ENCODE measurements at places on chromosomes 4 and X. TPM values are rescaled to one million over a fixed set of nuclear protein-coding genes. Genes with fewer than 3 reads are reported as not detected.

The EXOC1 gene
- total RNA-seq = 52.0 TPM

GRCh38 chr4:94342694-94343093 is at the start of gene HPGDS:
Gene HPGDS (minus strand): TSS chr4:94342836. CDS start chr4:94334629, 8,207 bp downstream.
- no peak within 1 kb of the TSS for H3K27ac ChIP-seq
- H3K36me3 ChIP-seq = no peaks in the 10 kb centered on the region
- no peaks in the 10 kb centered on the region for H3K4me1 ChIP-seq
- no peak for DNase-seq

The TRIM61 gene
- total RNA-seq = not detected

GRCh38 chr4:146443525-146443924 is 78.2 kb downstream of the SLC10A7 start:
- H3K4me3 ChIP-seq = no peak overlapping the region
- H3K27ac ChIP-seq = no peak overlapping the region
- no peak for DNase-seq

- peaks cover 11% of the 10 kb centered on the region for H3K4me1 ChIP-seq
- no peak overlapping the region for H3K27ac ChIP-seq
- no peaks in the 10 kb centered on the region for H3K27me3 ChIP-seq
These were observed 193.2 kb downstream of the COMMD8 start for GRCh38 chr4:47270201-47270888.

DNA sequence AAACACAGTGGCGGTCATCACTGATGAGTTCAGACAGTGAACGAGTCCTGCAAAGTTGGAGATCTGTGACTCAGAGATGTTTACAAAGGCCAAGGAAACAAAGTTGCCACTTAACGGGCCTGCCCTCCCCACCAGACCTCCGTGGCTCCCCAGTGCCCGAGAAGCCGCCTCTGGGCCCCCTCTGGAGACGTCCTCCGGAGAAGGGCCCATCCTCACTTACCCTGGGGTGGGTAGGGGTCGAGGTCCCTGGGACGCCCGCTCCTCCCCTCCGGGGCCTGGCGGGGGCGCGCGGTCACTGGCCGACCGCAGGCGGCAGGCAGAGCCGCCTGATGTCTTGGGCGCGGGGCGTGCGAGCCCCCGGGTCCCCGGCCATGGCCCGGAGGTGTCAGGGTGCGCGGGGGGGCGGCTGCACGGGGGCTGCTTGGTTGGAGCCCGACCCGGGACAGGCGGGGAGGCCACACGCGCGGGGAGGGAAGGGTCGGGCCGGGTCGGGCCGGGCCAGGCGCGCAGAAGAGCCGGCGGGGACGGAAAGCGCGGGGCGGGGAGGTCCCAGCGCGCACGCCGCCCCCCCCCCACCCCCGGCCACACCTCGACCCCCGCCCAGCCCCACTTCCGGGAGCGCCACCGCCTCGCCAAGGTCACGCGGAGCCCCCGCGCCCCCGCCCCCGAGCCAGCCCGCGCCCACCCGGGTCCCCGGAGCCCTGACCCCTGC is 529 bp downstream of the DHRSX start:
- H3K4me3 ChIP-seq = peak overlapping the region; percentile 96
- no peaks in the 10 kb centered on the region for H3K36me3 ChIP-seq
- no peaks in the 10 kb centered on the region for H3K27me3 ChIP-seq
- peak overlapping the region; percentile 31 for H3K27ac ChIP-seq
- peaks cover 28% of the 10 kb centered on the region for H3K4me1 ChIP-seq

- DNase-seq = peak; percentile 56
- no peak overlapping the region for H3K27ac ChIP-seq
- H3K27me3 ChIP-seq = no peaks in the 10 kb centered on the region
These were observed 67.1 kb downstream of the PPP2R2C start for GRCh38 chr4:6405397-6405706.

The CCDC110 gene
- total RNA-seq = 2.0 TPM

DNA sequence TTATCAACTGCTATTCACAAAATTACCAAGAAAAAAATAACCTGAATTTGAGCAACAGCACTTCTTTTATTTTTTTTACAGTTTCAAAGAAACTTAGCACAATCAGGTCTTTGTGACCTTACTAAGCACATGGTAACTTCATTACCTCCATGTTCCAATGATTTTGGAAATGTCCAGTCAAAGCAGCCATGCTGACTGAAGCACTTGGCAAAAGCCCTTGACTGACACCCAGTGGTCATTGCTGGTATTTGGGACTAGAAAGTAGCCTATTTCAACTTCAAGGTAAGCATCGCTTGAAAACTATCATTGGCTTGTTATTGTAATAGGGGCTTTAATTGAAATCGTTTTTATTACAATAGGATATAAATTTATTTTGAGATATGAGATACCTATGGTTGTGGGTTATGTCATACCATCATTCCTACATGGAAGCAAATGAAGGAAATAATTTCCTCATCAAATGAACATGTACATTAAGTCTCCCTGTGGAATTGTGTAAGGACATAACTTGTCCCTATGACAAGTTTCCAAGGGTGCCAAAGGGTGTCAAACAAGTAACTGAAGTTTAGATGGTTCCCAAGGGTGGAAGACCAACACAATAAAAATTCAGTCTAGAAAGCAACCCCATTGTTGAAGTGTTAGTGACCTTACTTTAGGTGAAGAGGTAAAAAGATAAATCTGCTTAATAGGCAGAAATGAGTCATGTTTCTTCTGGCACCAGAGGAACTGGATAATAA is 15.2 kb upstream of the ANXA10 start:
- no peaks in the 10 kb centered on the region for H3K27me3 ChIP-seq
- no peak overlapping the region for H3K27ac ChIP-seq
- no peaks in the 10 kb centered on the region for H3K36me3 ChIP-seq
- DNase-seq = peak; percentile 75

- no peaks in the 10 kb centered on the region for H3K27me3 ChIP-seq
- no peak overlapping the region for H3K27ac ChIP-seq
- H3K36me3 ChIP-seq = no peaks in the 10 kb centered on the region
- no peak for DNase-seq
- no peaks in the 10 kb centered on the region for H3K4me1 ChIP-seq
These were observed 107.0 kb downstream of the OR13H1 start for GRCh38 chrX:131650637-131651410.

DNA sequence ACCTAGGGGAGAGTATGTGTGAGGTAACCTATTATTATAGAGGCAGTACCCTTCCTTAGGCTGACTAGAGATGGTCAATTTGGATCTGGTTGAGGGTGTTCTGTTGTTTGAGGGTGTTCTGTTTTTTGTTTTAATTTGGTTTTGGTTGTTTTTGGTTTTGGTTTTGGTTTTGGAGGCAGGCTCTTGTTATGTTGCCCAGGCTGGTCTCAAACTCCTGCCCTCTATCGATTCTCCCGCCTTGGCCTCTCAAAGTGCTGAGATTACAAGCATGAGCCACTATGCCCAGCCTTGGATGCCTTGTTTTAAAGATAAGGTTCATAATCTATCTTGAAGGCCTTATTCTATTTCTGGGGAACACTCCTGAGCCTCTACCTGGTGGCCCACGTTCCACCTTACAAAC is 912 bp downstream of the CXorf65 start:
- H3K36me3 ChIP-seq = no peaks in the 10 kb centered on the region
- H3K27me3 ChIP-seq = peaks cover 4% of the 10 kb centered on the region
- no peak overlapping the region for H3K4me3 ChIP-seq
- no peak overlapping the region for H3K27ac ChIP-seq
- H3K4me1 ChIP-seq = peaks cover 16% of the 10 kb centered on the region
- DNase-seq = no peak

The VCX gene
- not detected for total RNA-seq

The RHOXF1 gene
- not detected for total RNA-seq

DNA sequence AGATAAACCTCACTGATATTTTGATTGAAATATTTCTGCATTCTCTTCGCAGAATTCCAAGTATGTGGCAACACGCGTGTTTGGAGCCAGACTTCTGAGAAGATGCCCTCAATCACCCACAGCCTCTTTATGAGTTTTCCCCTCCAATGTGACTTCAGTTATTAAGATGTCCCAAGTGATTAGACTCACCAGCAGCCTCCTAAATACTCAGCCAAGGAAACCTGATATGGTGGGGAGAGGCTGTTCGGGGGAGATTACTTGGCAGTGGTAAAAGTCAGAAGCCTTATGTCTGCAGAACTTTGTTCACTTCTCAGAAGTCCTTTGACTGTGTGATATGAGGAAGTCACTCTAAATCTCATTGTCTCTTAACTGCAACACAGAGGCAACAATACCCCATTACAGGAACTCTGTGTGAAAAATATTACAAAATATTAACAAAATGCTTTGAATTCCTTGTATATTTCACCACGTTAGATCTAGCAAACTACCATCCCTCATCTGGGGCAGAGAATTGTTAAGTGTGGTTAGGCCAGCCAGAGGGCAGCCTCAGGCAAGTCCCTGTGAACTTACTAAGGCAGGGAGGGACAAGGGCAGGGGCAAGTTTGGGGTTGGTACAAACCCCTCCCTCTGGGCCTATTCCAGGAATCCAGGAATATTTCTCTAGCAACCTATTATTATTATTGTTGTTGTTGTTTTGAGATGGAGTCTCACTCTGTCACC is 151.4 kb upstream of the USP9X start:
- no peak overlapping the region for H3K4me3 ChIP-seq
- H3K4me1 ChIP-seq = peaks cover 11% of the 10 kb centered on the region
- peak; percentile 3 for DNase-seq
- no peak overlapping the region for H3K27ac ChIP-seq
- H3K27me3 ChIP-seq = no peaks in the 10 kb centered on the region

The TREX2 gene
- total RNA-seq = not detected

The TMEM154 gene
- total RNA-seq = 3.0 TPM

GRCh38 chr4:68346461-68346860 is 3.4 kb downstream of the YTHDC1 start:
- no peak overlapping the region for H3K4me3 ChIP-seq
- no peaks in the 10 kb centered on the region for H3K27me3 ChIP-seq

The HTRA3 gene
- 2.3 TPM for total RNA-seq

DNA sequence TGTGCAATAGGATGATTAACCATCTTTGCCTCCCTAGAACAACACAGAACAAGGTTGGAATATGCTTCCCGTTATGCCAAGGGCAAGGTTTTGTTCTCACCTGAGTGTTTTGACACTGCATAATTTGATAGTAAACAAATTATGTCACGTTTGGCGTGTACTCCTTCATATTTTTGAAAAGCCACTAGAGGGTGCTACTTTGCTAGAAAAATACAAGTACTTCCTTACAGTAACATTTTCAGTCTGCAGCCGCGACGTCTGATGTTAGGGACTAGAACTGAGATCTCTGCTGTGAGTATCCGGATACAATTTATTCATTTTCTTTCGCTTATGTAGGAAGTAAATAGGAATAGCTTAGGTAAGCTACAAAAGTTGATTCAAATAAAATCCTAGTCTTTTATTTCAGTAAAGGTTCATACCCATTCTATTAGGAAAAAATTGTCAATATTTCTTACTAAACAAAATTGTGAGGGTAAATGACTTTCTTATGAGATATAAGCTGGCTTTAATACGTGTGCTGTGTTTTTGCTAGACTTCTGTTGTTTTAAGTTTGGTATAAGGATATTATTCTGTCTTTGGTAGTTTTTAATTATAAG is 181.1 kb upstream of the WDFY3 start:
- H3K36me3 ChIP-seq = no peaks in the 10 kb centered on the region
- H3K4me1 ChIP-seq = no peaks in the 10 kb centered on the region
- H3K27ac ChIP-seq = no peak overlapping the region
- DNase-seq = peak; percentile 69
- no peak overlapping the region for H3K4me3 ChIP-seq

DNA sequence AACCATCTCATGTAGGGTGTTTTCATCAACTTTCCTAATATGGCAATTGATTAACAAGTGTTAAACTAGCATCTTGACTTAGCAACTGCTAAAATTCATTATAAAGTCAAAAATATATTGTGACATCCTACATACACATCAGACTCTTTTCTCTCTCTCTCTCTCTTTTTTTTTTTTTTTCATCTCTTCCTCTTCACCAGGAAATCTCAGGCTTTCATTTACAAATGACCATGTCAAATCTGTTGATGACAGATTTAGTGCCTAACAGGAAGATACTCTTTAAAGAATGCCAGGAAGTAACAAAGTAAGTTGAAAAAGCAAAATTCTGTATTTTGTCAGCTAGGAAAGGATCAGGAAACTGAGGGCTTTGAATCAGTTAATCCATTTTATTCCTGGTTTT is 365.5 kb downstream of the PCDH7 start:
- H3K4me3 ChIP-seq = no peak overlapping the region
- DNase-seq = no peak
- no peaks in the 10 kb centered on the region for H3K4me1 ChIP-seq
- H3K36me3 ChIP-seq = no peaks in the 10 kb centered on the region

GRCh38 chr4:15506464-15506863 is 36.8 kb downstream of the CC2D2A start:
- H3K4me3 ChIP-seq = no peak overlapping the region
- no peaks in the 10 kb centered on the region for H3K4me1 ChIP-seq
- H3K36me3 ChIP-seq = no peaks in the 10 kb centered on the region
- H3K27me3 ChIP-seq = no peaks in the 10 kb centered on the region
- no peak for DNase-seq
- H3K27ac ChIP-seq = no peak overlapping the region

GRCh38 chr4:2862528-2862927 is 18.9 kb downstream of the ADD1 start:
- peaks cover 43% of the 10 kb centered on the region for H3K4me1 ChIP-seq
- no peaks in the 10 kb centered on the region for H3K36me3 ChIP-seq
- DNase-seq = peak; percentile 31
- no peaks in the 10 kb centered on the region for H3K27me3 ChIP-seq

The SLC49A3 gene
- 1.9 TPM for total RNA-seq

GRCh38 chr4:8157944-8158709 is 486 bp downstream of the ABLIM2 start:
- H3K27ac ChIP-seq = no peak overlapping the region
- no peak for DNase-seq
- H3K27me3 ChIP-seq = peaks cover 68% of the 10 kb centered on the region
- H3K4me1 ChIP-seq = peaks cover 4% of the 10 kb centered on the region
- H3K4me3 ChIP-seq = peak overlapping the region; percentile 69

- no peak overlapping the region for H3K4me3 ChIP-seq
- no peak overlapping the region for H3K27ac ChIP-seq
- H3K36me3 ChIP-seq = no peaks in the 10 kb centered on the region
- no peaks in the 10 kb centered on the region for H3K4me1 ChIP-seq
These were observed 207.7 kb upstream of the PRPS2 start for GRCh38 chrX:12583543-12583942.

GRCh38 chr4:69064391-69064790 is 31.9 kb upstream of the UGT2B7 start:
- H3K4me1 ChIP-seq = no peaks in the 10 kb centered on the region
- no peak overlapping the region for H3K27ac ChIP-seq
- H3K27me3 ChIP-seq = no peaks in the 10 kb centered on the region
- DNase-seq = no peak

- no peak overlapping the region for H3K27ac ChIP-seq
- no peak overlapping the region for H3K4me3 ChIP-seq
- no peaks in the 10 kb centered on the region for H3K36me3 ChIP-seq
These were observed 382.5 kb upstream of the TENM3 start for GRCh38 chr4:181860668-181861067.

Data from neural progenitor cell (in vitro differentiated cells).